SK-N-MC (cell line): ENCODE measurements at places on chromosomes 4 and X.

DNA sequence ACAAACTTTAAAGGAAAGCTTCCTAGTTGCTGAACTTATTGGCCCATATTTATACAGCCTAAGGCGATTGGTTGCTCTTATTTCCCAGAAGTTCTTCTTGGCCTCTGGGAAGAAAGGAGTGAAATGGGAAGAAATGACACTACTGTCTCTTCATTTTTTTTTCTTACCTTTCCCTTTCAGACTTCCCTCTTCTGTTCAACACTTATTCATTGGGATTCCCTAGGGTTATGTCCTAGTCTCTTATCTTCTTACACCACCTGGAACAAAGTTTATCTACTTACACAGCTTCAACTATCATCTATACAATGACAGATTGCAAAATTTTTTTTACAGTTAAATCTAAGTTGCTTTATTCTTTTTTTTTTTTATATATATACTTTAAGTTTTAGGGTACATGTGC lies 68.0 kb downstream of the SNX12 start:
- no peak for DNase-seq

DNA sequence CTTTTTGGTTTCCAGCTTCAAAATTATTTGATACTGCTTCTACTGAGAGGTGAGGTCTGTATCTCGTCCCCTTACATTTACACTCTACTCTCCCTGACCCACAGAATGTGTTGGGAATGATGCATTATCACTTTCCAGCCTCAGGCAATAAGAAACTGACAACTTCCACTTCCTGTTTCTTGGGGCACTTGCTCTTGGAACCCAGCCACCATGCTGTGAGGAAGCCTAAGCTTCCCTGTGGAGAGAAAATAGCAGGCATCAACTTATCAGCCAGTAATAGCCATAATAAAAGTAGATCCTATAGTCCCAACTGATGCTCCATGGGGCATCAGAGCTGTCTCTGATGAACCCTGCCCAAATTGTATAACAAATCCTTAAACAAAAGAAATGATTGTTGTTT lies 32.6 kb downstream of the RELL1 start:
- no peak for DNase-seq

GRCh38 chrX:110944311-110944750 lies 148.7 kb upstream of the CHRDL1 start:
- no peak for DNase-seq

DNA sequence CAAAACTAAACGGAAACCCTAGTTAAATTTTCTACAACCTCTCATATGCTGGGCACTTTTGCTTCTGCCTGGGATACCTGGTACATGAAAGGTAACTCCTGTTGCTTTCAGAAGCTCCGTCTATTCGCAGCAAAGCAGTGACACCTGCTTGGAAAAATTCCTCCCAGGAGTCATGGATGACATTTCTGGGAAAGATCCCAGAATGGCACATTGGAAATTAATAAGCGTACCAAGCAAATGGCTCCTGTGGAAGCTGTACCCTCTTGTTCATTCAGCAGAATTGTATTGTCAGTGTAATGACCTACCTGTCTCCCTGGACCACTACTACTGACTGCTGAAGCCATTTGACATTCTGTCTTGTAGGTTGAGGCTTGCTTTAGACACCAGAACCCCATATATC lies 349.7 kb upstream of the NOCT start:
- DNase-seq = no peak

DNA sequence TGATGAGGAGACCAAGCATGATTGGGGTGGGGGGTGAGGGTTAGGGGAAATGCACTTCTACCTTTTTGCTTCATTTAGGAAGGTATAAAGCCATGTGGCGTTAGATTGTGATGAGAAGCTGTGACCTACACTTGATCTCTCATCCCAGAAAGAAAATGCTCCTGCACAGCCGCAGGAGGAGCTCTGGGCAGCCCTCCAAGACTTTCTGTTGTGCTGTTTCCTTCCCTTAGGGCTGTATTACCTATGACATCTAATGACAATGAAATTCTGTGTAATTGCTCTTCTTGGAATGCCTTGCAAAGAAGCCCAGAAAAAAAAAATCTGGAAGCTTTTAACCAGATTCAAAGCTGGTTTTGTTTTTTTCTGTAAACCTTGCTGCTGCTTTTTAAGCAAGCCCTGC lies 13.4 kb downstream of the PRPS2 start:
- no peak for DNase-seq

DNA sequence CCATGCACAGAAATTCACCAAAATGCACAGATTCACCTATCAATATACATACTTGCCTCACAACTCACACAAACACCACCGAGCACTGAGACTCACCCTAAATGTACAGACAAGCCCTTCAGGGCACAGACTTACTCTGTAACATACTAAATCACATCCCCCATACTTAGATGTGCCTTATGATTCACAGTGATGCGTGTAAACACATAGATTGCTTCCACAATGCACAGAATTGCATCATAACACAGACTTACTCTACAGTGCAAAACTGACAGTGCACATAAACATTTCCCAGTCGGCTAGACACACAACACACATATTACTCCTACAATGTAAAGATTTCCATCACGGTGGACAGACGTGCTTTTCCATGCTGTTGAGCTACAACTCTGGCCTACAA lies 6.2 kb downstream of the LINC00632 start:
- DNase-seq = no peak

- DNase-seq = no peak
These were observed 547.5 kb downstream of the SMARCA1 start for GRCh38 chrX:128975745-128976144.

- no peak for DNase-seq
These were observed 59.4 kb downstream of the WDR17 start for GRCh38 chr4:176125063-176125462.

GRCh38 chr4:145944886-145945285 lies 6.3 kb upstream of the ZNF827 start:
- DNase-seq = no peak

- DNase-seq = no peak
These were observed 91.6 kb downstream of the FUNDC1 start for GRCh38 chrX:44451056-44451455.

GRCh38 chrX:48696909-48697727 lies 584 bp downstream of the SUV39H1 start:
- no peak for DNase-seq

DNA sequence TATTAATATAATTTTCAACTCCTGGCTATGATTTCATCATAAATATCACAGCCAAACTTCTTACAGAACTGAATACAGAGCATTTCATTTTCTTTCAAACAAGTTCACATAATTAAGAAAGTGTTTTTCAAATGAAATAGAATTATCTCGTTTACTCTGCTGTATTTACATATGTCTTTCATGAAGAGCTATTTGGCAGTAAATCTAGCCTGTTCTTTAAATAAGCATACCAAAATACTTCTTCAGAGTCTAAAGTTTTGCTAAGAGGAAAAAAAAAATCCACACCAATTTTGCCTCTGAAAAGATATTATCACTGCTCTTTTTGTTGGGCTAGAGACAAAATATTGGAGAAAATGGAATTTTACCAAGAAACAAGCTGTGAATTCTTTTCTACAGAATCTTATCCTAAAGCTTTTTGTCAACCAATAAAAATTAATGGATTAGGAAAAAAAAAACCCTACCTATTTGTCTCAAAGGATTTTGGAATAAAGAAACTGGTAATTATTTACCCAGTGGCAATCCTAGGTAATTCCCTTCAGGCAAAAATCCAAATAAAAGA lies 287.9 kb upstream of the NR3C2 start:
- no peak for DNase-seq

- no peak for DNase-seq
These were observed 581.2 kb downstream of the RAPGEF2 start for GRCh38 chr4:159684061-159684460.

DNA sequence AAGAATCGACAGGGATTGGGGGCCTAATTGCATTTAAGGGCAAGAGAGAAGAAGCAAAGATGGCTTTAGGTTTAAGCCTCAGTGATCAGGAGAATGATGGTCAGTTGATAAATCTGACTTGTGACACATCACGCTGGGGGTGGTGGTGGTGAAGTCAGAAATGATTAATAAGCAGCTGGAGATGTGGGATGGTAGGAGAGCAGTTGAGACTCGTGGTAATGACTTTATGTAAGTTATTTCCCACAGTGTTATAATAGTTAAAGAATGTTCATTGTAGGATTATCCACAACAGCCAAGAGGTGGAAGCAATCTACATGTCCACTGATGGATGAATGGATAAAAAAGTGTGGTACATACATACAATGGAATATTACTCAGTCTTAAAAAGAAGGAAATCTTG lies 178.9 kb upstream of the GPC4 start:
- DNase-seq = no peak

DNA sequence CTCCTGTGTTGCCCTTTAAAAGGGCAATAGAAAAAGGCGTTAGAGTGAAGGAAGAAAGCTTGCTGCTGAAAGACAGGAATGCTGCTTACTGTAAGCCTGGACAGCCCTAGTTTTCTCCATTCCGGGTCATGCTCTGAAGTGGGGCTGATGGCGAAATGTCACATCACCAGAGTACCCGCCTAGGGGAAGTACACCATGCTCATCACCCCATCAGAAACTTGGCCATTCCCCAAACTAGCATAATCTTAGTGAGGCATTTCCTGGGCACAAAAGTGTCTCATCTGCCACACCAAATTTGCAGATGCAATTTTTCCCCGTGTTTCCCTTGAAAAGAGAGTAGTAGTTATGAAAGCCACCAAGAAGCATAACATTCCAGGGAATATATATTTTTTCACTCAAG lies 47.8 kb upstream of the CAMK2D start:
- DNase-seq = no peak
